ENCODE measurements at places on chromosomes 12 and 14. TPM values are rescaled to one million over a fixed set of nuclear protein-coding genes. Genes with fewer than 3 reads are reported as not detected.

GRCh38 chr12:43832463-43833168 is 3.3 kb upstream of the TMEM117 start:
- no peak for DNase-seq

GRCh38 chr12:72315858-72316257 is 43.7 kb downstream of the TRHDE start:
- no peak for DNase-seq

DNA sequence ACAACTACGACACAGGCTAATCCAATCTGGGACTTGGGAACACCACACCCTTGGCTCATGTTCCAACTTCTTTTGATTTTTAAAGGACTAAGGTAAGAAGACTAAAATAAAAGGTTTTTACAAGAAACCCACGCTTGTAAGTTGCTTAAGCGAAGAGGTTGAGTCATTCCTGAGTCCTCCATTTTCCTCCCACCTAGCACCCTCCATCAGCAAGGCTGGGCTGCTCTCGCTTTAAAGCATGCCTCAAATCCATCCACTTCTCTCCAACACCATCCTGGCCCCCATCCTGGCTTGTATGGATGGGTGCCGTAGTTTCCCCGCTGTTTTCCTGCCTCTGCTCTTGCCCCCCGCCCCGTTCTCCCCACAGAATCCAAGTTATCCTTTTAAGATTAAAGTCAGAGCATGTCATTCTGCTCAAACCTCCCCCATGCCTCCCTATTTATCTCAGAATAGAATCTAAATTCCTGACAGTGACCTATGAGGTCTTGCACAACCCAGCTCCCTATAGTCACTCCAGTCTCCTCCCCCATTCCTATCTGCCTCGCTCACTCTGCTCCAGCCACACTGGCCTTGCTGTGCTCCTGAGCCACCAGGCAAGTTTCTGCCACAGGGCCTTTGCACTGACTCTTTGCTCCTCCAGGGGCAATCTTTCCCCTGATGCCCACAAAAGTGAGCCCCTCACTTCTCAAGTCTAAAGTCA is 34.5 kb downstream of the SCARB1 start:
- DNase-seq, result no peak

The GABARAPL1 gene
- 57.2 TPM for total RNA-seq

DNA sequence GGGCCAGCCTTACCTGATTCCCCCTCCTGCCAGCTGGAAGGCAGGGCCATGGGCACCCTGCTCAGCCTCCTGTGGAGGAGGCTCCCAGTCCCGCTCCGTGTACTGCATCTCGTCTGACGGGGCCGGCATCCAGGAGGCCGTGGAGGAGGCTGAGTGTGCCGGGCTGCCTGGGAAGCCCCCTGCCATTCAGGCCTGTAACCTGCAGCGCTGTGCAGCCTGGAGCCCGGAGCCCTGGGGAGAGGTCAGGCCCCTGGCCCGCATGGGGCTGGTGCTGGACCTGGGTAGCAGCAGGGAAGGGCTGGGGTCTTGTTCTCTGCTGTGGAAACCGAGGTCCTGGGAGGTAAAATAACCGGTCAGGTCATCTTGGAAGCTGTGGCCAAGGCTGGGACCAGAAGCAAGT is 16.4 kb downstream of the PAPLN start:
- DNase-seq, result no peak

DNA sequence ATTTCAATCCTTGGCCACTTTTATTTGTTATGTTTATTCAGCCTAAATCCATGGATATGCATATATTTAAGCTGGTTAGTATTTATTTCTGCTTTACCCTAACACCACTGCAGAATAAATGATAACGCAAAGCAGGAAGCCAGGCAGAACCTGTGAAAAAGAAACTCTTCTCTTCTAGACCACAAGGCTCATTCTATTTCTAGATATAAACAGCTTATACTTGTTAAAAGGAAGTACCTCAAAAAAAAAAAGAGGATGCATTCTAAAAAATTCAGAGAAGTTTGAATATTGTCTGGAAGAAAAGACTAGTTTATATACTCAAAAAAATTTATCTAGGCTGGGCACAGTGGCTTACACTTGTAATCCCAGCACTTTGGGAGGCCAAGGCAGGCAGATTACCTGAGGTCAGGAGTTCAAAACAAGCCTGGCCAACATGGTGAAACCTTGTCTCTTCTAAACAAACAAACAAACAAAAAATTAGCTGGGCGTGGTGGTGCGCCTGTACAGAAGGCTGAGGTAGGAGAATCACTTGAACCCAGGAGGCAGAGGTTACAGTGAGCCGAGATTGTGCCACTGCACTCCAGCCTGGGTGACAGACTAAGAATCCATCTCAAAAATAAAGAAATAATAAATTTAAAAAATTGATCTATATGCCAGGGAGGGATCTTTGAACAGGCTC is 55.8 kb downstream of the GALNT4 start:
- DNase-seq, result no peak

DNA sequence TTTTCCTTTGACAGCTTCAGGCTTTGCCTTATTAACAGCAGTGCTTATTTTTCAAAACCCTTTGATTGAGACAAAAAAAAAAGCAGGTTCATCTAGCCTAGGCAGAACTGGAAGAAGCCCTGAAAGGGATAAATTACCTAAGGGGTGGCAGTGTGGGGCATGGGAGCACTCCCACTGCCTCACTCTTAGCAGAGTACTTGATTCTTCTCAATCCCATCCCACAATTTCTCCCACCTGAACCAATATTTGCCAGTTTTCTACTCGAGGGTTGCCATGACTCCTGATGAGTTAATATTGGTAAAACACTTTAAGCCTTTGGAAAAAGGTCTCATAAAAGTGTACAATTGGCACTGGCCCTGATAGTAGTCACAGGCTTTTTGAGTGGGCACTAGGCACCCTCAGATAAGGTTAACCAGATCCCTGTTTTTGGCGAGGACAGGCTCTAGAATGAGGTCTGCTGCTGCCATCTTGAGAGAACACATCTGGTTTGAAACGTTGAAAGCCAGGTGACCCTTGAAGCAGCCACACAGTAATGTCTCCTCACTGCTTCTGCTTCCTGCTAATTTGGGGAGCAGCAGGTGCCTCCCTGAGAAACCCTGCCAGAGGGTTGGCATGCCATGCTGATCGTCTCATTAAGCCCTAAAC is 320.0 kb downstream of the RAD51B start:
- DNase-seq, result no peak

DNA sequence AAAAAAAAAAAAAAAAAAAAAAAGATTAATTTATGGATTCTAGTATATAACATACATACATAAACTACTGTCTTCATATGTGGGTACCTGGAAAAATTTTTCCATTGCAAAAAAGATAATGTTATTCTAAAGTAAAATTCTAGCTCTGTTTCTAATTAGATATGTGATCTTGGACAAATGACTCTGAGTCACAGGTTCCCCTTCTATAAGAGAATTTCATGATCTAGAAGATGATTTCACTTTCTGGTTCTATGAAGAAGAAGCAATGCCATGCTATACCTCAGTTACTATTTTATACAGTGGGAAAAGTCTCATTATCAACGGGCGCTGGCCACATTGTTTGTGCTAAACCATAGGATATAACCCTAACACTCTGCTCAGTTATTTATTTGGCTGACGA is 351.3 kb downstream of the ZFP36L1 start:
- no peak for DNase-seq

- DNase-seq, result no peak
These were observed 302.1 kb downstream of the MED13L start for GRCh38 chr12:115975411-115975810.

- DNase-seq, result no peak
These were observed 562 bp downstream of the EAPP start for GRCh38 chr14:34538871-34539406.

- no peak for DNase-seq
These were observed 19.7 kb upstream of the NGB start for GRCh38 chr14:77290705-77291104.

- DNase-seq, result no peak
These were observed 120.7 kb upstream of the PWP1 start for GRCh38 chr12:107564946-107565345.

DNA sequence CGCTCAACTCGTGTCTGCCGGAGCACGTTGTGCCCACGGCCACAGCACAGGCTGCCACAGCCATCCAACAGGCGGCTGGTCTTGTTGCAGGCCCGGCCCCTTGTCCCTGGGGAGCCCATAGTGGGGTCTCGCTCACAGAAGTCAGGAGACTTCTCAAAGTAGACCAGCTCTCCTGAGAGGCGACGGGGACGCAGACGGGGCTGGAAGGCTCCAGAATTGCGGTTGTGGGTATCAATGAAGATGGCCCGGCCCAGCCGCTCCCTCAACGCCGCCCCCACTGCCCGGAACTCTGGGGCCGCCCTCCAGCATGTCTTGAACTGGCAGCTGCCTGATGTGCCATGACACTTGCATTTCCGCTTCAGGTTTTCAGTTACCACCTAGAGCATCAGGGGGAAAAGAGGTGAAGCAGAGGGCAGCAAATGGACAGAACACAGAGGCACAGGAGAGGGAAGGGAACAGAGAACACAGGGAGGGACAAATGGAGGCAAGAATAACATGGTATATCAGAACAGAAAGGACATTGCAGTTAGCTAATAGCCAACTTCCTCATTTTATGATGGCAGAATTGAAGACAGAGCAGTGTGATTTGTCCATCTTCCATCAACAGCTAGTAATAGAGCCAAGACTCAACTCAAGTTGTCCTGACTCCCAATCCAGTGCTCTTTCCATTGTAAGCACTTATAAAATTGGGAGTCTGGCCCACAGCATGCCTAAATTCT is 5.2 kb downstream of the WNT10B start:
- no peak for DNase-seq

DNA sequence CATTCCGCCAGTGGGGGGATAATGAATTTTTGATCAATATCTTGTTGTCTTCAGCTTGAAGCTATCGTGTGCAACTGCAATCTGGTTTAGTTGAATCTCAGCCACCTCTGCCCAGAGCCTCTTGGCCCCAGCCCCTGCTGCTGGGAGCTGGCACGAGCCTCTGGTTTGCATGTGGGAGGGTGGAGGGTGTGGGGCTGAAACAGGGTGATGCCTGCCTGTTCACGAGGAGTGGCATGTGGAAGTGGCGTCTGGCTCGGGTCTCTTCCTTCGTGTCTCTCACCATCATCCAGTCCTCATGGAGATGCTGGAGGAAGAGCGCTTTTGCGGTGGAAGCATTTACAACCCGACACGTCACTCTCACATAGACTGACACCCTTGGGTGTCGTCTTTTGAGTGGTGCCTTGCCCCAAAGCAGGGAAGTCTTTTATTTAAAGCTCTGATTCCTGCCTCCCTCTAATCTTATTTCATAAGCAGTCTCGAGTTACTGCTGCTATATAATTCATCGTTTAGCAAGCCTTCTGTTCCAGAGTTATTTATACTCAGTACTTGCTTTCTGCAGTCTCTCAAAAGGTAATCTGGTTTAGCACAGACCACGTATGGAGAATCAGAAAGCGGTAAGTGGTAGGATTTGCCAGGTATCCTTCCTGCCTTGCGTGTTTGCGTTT is 64.5 kb downstream of the AACS start:
- DNase-seq, result no peak

The P2RX2 gene
- total RNA-seq, result 0.37 TPM

- DNase-seq, result no peak
These were observed 15.6 kb upstream of the TFCP2 start for GRCh38 chr12:51188359-51189051.

DNA sequence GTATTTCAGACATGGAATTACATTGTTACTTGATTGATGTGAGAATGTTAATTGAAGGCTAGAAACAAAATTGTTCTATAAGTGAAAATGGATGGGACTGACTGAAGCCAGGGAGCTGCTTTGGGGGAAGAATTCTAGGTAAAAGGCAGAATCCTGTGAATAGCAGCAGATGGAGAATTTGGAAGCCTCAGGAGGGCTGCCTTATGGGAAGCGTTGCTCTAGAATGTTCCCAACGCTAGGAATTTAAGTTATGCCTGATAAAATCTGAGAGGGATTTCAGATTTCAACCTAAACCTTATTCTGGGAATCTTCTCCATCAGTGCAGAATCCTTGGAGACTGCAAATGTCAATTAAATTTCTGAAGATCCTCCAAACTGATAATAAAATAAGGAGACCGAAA is 858.2 kb upstream of the FLRT2 start:
- no peak for DNase-seq

GRCh38 chr12:39638178-39638577 is 18.6 kb upstream of the ABCD2 start:
- no peak for DNase-seq

DNA sequence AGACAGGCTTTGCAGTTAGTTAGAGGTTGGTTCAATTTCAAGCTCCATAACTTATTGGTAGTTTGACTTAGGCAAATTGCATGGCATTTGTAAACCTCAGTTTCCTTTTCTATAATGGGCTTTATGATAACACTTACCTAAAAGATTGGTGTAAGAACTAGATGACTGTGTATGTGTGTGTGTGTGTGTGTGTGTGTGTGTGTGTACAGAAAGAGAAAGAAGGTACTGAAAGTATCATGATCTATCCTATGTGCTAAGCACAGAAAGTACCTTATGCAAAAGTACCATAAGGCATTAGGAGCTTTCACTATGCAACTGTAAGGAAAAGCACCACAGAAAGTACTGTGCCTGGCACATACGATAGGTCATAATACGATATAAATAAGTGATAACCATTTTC is 304.3 kb upstream of the KITLG start:
- DNase-seq, result no peak

The HOXC12 gene
- not detected for total RNA-seq

DNA sequence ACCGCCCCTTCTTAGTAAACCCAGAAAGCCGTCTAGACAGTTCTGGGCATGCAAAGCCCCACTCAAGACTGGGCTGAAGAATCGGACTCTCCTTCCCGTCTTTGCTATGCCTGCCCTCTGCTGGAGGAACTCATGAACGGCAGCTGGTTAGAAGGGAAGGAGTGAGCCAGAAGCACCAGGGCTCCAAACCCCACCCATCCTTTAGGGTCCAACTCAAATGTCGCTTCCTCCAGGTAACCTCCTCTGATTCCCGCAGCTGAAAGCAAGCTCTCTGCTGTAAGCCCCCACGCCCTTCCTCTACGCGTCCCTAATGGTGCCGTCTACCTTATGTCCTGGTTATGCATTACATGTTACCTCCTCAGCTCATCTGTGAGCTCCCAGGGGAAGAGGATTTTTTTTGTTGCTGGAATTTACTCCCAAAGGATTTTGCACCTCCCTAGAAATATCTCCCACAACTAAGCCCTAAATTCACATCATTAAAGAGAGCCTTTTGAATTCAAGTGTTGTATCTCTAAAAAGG is 59.0 kb upstream of the SCN8A start:
- DNase-seq, result peak; percentile 68

DNA sequence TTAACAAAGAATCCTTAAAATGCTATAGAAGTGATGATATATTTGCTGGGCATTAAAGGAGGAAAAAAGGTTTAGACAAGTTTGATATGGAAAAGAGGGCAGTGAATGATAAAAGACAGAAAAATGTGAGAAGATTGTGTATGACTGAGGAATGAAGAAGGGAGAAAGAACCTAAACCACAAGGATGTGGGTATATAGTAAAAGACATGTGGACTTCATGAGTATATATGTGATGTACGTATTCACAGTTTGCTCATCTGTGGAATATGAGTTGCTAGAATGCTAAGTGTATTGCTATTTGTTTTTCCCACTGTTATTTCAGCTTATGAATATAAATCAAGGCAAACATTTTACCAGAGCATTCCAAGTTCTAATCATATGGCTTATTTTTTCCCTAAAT is 2.1 kb upstream of the SLC16A7 start:
- DNase-seq, result no peak

- DNase-seq, result no peak
These were observed 43.8 kb downstream of the KRT80 start for GRCh38 chr12:52147964-52148463.

The LTBP2 gene
- total RNA-seq, result 18.1 TPM

The ERO1A gene
- total RNA-seq, result 28.3 TPM

GRCh38 chr12:93333828-93334227 is 43.9 kb upstream of the NUDT4 start:
- no peak for DNase-seq

The SLCO1B1 gene
- total RNA-seq, result not detected
